GM12891 (cell line): ENCODE measurements at places on chromosomes 6 and 20.

- no peak for DNase-seq
These were observed 122.3 kb downstream of the CEBPB start for GRCh38 chr20:50312682-50313521.

DNA sequence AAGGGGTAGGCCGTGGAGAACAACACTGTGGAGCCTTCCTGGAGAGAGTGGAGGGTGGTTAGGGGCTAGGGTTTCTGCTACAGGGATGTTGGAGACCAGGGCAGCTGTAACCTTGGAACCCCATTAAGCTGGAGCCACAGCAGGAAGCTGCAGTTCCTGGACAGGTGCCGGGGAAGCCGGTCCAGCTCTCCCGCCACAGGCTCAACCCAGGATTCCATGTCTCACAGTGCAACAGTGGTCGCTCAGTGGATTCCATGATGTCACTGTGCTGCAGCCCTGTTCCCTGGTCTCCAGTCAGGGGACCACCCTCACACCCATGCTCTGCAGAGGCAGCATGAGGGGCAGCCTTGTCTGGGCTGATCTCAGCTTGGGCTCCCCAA is 264.6 kb upstream of the CDYL start:
- no peak for DNase-seq

- no peak for DNase-seq
These were observed 108.5 kb downstream of the DHX35 start for GRCh38 chr20:39070484-39071231.

DNA sequence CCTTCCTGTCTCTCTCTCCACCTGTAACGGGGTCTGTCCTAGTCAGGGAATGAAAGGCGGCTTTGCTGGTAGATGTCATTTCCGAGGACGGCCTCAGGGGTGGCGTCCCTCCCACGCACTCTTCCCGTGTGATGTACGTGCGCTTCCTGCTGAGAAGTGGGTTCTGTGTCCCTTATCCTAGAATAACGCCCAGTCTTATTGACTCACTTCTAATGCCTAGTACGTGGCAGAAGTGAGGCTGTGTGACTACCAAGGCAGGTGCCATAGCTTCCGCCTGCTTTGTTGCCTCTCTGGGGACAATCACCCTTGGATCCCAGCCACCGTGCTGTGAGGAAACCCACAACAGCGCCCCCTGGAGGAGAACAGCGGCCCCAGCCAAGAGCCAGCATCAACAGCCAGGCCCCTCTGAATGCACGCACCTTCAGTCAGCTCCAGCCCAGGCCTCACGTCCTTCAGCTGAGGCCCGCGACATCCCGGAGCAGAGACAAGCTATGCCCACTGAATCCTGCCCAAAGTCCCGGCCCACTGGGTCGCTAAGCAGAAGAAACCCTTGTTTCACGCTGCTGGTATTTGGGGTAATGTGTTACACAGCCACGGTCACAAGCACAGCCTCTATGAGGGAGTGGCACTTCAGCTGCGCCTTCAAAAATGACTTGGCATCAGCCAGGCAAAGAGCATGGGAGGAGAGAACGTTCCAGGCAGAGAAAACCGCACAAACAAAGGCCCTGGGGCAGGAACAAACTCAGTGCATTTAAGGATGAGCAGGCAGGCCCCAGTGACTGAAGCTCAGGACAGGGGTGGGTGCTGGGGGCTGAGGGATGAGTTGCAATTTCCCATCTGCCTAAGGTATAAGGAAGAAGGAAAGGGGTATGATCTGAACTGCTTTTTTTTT is 224.2 kb downstream of the NFATC2 start:
- DNase-seq, result peak; percentile 24

GRCh38 chr6:130138909-130139242 is 83.9 kb downstream of the SAMD3 start:
- DNase-seq, result no peak

DNA sequence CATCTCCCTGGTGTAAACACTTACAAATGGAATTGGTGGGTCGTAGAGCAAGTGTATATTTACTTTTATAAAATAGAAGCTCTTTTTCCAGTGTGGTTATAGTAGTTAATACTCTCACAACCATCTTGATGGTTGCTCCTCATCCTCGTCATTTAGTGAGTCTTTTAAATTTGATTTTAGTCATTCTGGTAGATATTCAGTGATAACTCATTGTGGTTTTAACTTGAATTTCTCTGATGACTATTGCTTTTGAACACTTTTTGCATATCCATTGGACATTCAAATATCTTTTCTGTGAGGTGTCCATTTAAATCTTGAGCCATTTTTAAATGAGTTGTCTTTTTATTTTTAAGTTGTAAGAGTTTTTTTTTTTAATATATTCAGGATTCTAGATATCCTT is 189.2 kb upstream of the PHACTR1 start:
- DNase-seq, result no peak

DNA sequence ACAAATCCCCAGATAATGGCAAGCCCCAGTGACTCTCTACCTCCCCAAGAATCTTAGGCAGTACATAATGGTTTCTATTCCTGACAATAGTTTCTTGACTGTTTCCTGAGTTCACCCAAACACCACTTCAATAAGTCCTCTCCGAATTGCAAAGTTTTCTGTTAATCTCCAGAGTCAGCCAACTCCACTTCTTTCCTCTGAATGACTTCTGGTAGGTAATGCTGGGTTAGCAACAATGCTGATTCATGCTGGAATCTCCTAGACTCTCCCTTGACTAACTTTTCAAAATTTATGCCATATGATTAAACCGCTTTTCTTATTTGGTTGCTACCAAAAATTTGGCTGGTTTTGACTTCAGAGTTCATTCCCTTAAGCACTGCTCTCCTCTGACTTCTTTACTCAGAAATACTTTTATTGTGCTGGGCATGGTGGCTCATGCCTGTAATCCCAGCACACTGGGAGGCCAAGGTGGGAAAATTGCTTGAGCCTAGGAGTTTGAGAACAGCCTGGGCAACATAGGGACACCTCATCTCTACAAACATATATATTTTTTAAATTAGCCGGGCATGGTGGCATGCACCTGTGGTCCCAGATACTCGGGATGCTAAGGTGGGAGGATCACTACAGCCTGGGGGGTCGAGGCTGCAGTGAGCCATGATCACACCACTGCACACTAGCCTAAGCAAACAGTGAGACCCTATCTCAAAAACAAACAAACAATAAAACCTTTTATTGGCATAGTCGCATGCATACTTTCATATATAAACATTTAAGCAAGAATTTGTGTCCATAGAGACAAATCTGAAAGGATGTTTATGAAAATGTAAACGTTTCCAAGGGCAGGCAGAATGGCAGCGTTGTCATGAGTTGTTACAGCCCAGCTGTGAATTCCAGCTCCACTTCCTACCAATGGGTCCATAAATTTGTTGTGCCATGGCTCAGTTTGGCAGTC is 249.3 kb upstream of the PLN start:
- no peak for DNase-seq

GRCh38 chr6:159915397-159915796 is 24.6 kb downstream of the MAS1 start:
- no peak for DNase-seq

GRCh38 chr20:50904067-50904570 is 27.1 kb downstream of the ADNP start:
- no peak for DNase-seq

GRCh38 chr6:44151348-44152108 is 7.1 kb upstream of the CAPN11 start:
- DNase-seq, result peak; percentile 91

- DNase-seq, result no peak
These were observed 996 bp downstream of the DOK5 start for GRCh38 chr20:54476169-54477009.

DNA sequence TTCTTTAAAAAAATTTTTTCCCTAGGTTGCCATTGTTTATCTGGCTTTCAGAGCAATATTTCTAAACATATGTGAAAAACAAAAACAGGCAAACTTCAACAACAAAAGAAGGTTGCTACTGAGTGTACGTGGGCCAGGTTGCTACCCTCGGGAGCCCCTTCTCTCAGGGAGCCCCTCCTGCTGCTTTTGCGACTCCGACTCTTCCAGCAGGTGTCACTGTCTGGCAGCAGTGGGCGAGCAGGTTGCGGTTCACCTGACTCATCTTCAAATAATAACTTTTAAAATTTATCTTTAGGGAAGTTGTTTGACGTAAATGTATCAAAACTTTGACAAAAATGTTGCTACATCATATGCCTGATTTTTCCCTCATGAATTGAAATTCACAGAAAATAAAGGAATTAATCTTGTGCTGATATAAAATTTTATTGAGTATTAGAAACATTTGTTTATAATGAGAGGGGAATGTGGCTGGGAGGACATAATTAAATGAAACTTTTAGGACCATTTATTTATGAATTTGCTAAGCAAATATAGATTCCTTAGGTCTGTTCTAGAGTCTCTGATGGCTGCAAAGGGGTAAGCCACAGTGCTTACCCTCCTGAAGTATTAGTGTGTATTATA is 138.8 kb downstream of the HIVEP1 start:
- no peak for DNase-seq

DNA sequence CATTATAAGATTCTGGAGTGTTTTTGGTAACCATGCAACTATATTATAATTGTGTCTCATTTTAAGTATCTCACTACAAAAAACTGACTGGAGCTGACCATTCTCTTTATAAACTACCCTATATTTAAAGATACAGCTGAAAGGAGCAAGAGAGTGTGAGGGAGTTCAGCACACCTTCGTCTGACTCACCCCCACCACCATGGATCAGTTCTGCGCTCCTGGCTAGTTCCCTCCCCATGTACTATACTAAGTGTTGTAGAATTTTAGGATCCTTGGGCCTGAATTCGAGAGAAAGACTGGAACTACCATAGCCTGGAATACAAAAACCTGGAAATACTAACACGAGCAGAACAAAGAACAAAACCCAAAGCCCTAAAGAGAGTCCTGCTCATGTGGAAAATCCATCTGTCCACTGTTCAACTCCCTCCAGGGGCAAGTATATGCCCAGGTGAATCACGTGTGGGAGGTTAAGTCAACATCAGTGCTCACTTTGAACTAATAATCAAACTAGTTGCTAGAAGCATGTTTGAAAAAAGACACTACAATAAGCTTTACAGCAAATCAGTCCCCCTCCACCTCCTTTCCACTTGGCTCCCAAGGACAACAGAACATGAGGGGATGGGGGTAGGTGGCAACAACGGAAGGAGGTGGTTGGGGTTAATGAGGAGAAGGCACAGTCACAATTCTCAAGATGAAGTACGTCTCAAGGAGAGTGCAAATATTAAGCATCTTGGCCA is 46.8 kb downstream of the ELOVL5 start:
- DNase-seq, result no peak

GRCh38 chr20:40494248-40494647 is 194.8 kb downstream of the MAFB start:
- DNase-seq, result no peak

- no peak for DNase-seq
These were observed 134.5 kb downstream of the EDN3 start for GRCh38 chr20:59434960-59435359.

- no peak for DNase-seq
These were observed 75.6 kb downstream of the IRF4 start for GRCh38 chr6:467111-467510.

- DNase-seq, result no peak
These were observed 37.4 kb upstream of the SIRT5 start for GRCh38 chr6:13536796-13537526.

- no peak for DNase-seq
These were observed 166.3 kb downstream of the PHACTR1 start for GRCh38 chr6:12882761-12883290.

GRCh38 chr6:43033496-43034189 is 12.2 kb downstream of the RRP36 start:
- no peak for DNase-seq

GRCh38 chr20:43541214-43541613 is 17.6 kb upstream of the SGK2 start:
- no peak for DNase-seq

DNA sequence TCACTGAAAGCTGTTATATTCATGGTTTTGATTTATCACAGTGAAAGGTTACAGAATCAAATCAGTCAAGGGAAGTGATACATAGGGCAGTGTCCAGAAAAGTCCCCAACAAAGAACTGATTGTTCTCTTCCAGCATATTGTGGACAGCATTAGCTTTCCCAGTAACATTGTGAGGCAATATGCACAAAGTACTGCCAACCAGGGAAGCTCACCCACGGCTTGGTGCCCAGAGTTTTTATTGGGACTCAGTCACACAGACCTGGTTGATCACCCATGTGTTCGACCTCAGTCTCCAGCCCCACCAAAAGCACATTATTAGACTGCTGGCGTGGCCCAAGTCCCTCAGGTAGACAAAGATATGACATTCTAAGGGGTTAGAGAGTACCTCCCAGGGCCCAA is 76.0 kb downstream of the LCA5 start:
- DNase-seq, result no peak

DNA sequence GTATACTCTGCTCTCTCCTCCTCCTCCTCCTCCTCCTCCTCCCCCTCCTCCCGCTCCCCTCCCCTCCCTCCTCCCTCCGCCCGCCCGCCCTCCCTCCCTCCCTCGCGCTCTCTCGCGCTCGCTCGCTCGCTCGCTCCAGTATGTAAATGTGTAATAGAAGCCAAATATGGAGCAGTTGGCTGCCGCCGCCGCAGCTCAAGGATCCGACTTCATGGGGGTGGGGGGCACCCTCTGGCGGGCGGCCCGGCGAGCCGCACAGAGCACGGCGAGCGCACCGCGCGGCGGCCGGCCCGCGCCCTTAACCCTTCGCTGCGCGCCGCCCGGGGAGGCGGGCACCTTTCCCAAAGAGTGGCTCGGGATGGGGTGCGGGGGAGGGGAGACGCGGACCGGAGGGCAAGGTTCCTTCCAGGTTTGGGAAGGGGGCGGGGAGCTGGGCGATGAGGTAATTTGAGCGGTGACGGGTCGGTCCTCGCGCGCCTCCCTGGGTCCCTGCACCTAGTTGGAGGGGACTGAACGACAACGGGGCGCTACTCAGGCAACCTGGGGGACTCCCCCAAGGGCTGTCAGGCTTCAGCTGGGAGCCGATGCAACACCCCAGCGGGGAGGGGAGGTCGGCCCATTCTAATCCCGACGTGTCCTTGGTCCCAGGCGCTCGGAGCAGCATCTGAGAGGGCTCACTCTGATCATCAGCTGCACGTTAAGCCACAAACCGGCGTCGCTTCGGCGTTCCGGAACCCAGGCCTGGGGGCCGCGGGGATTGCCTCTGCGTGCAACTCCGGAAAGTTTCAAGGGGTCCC is 409 bp upstream of the ATXN1 start:
- peak; percentile 48 for DNase-seq

DNA sequence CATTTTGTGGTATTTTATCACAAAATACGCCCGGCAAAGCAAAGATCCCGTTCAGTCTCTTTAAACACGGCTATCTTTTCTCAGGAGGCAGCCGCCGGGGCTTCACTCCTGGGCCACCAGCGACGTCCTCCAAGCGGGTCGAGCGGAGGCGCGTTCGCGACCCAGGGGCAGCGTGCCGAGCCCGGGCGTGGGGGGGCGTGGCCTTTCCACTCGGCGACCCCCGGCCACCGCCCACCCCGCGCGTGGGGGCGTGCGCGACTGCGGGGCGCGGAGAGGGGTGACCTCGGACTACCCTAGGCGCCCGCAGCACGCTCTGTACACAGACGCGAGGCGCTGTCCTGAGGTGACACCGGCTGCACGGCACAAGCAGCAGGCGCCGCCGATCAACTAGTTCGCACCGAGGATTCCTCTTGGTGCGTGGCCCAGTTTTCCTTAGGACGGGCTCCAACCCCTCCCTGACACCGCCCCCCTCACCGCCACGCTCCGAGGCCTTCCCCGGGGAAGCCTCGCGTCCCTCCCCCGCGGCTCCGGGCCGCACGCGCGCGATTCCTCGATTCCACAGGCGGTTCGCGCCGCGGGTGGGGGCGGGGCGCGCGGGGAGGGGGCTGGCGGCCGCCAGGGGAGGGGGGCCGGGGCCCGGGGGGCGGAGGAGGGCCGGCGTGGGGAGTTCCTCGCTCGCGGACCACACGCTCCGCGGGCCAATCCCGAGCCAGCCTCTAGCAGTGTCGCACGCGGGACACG is 1.1 kb upstream of the JARID2 start:
- DNase-seq, result no peak

GRCh38 chr20:16363506-16364319 is 209.5 kb downstream of the KIF16B start:
- no peak for DNase-seq
